ENCODE measurements at places on chromosomes 3 and 15.

DNA sequence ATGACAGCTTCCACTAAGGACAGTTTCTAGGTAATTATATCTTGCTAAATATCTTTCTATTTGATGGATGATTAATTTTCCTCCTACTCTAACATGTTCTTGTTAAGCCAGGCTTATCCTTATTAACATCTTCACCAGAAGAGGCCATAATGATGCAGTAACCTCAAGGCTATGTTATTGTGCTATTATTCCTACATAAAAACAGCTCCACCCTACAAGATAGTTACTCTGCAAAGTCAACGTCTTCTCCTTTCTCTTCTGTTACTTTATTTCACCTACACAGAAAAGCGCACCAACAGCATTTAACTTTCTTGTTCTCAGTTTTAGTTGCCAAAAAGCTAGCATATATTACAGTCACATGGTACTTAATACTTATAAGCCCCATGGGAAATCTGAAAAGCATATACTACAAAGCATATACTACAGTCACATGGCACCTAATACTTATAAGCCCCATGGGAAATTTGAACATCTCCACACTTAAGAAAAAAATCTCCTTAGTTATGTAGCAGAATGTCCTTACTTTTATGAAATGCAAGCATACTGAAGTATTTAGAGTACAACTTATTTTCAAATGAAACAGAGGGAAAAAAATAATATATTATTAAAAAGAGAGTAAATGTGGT is 13.4 kb downstream of the ADAM10 start:
- no peaks in the 10 kb centered on the region for H3K4me1 ChIP-seq
- no peak overlapping the region for H3K4me3 ChIP-seq
- DNase-seq = no peak
- H3K36me3 ChIP-seq = no peaks in the 10 kb centered on the region
- no peak overlapping the region for H3K27ac ChIP-seq
- H3K27me3 ChIP-seq = no peaks in the 10 kb centered on the region

DNA sequence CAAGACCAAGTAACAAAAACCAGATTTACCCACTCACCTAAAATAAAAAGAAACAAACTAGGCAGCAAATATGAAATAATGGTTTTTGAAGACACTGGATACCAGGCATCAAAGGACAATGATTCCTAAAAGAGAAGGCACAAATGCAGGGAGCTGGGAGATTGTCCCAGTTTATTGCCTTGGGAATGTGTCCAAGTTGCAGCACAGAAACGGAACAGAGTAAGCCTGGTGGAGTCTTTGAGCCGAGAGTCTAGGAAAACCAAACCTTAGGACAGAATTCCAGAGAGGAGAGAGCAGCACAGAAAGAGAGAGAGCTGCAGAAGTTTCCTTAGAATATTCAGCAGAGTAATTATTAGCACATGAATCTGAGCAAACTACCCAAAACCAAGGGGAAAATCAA is 7.8 kb upstream of the ARF4 start:
- H3K4me3 ChIP-seq = no peak overlapping the region
- no peaks in the 10 kb centered on the region for H3K36me3 ChIP-seq
- H3K27ac ChIP-seq = no peak overlapping the region
- H3K27me3 ChIP-seq = no peaks in the 10 kb centered on the region

GRCh38 chr3:119620899-119621298 is 23.2 kb downstream of the PLA1A start:
- H3K4me1 ChIP-seq = no peaks in the 10 kb centered on the region
- no peak overlapping the region for H3K27ac ChIP-seq
- no peak for DNase-seq
- H3K4me3 ChIP-seq = no peak overlapping the region
- no peaks in the 10 kb centered on the region for H3K36me3 ChIP-seq
- H3K27me3 ChIP-seq = no peaks in the 10 kb centered on the region

- no peak for DNase-seq
- no peaks in the 10 kb centered on the region for H3K27me3 ChIP-seq
- H3K27ac ChIP-seq = no peak overlapping the region
Observed at GRCh38 chr3:112889357-112889756, 42.7 kb upstream of the CD200R1L start.

- H3K4me1 ChIP-seq = no peaks in the 10 kb centered on the region
- no peaks in the 10 kb centered on the region for H3K27me3 ChIP-seq
- H3K27ac ChIP-seq = no peak overlapping the region
- no peak overlapping the region for H3K4me3 ChIP-seq
Observed at GRCh38 chr3:126573492-126574117, 14.9 kb upstream of the C3orf22 start.

DNA sequence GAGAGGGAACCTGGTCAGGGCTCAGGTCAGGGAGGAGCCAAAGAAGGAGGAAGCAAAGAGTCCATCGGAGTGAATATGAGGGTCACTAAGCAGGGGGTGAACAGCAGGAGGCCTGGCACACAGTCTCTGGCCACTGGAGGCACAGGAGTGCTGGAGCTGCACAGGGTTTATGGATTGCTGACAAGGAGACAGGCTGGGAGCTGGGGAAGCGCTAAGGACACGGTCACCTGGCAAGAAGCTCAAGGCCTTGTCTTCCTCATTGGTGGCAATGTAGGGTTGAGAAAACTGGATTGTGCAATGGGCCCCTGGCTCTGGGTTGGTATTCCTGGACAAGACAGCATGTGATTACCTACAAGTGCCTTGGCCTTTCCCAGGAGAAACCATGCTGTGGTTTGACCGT is 5.8 kb upstream of the CAMP start:
- H3K4me3 ChIP-seq = no peak overlapping the region
- H3K27ac ChIP-seq = no peak overlapping the region
- DNase-seq = no peak
- H3K4me1 ChIP-seq = no peaks in the 10 kb centered on the region
- H3K36me3 ChIP-seq = no peaks in the 10 kb centered on the region

DNA sequence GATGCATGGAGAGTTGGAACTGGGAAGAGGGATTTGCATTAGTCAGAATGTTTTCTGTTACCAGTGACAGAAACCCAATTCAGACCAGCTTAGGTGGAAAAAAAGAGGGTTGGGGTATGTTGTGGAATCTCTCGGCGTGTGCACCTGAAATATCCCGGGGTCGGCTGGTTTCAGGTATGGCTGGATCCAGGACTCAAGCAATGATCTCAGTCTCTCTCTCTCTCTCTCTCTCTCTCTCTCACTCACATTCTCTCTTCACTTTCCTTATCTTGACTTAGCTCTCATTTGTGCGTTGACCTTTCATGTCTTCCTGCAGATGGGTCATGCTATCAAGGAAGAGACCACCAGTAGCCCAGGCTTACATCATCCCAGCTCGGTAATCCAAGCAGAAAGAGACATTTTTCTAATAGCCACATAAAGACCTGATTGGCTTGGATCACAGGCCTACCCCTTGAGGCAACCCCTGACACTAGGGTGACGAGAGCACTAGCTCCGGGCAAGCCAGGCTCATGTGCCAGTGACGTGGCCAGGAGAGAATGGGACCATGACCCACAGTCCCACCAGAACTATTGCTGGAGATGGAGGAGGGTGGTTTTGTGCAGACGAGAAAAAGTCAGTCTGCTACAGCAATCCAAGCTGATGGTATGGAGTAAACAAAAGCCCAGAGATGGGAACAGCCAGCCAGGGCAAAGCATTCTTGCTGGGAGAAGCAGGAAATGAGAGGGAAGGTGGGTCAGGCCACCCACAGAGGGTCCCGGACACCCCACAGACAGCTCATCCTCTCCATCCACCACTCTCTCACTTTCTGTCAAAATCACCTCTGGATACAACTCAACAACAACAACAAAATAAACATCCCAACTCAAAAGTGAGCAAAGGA is 91.7 kb downstream of the CHSY1 start:
- H3K27ac ChIP-seq = no peak overlapping the region
- DNase-seq = no peak
- no peaks in the 10 kb centered on the region for H3K27me3 ChIP-seq
- no peak overlapping the region for H3K4me3 ChIP-seq
- H3K4me1 ChIP-seq = no peaks in the 10 kb centered on the region

GRCh38 chr15:68500363-68501258 is 68.6 kb upstream of the ITGA11 start:
- H3K4me1 ChIP-seq = no peaks in the 10 kb centered on the region
- no peak overlapping the region for H3K4me3 ChIP-seq
- H3K27me3 ChIP-seq = no peaks in the 10 kb centered on the region
- H3K36me3 ChIP-seq = no peaks in the 10 kb centered on the region

- DNase-seq = no peak
- H3K4me3 ChIP-seq = no peak overlapping the region
Observed at GRCh38 chr3:126537730-126538281, 13.9 kb downstream of the CHST13 start.

DNA sequence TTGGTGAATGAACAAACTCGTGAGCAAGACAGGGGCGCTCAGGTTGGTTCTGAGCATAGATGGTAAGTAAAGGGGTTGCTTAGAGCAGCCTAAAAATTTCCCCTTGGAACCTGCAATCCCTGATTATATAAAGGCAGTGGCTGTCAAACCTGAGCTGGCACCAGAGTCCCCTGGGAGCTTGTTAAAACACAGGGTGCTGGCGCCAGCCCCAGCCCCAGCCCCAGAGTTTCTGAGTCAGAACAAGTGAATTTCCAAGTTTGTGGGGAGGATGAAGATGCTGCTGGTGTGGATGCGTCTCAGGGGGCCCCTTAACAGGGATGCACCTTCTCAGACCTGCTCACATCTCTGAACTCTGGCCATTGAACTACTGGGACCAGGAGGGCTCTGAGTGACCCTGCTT is 48.2 kb downstream of the FEM1B start:
- 0 out of 2 replicates have a peak, but pooled peaks cover 1% of the 10 kb centered on the region for H3K4me1 ChIP-seq
- H3K27me3 ChIP-seq = no peaks in the 10 kb centered on the region
- H3K4me3 ChIP-seq = no peak overlapping the region
- no peak for DNase-seq
- no peaks in the 10 kb centered on the region for H3K36me3 ChIP-seq
- H3K27ac ChIP-seq = no peak overlapping the region

DNA sequence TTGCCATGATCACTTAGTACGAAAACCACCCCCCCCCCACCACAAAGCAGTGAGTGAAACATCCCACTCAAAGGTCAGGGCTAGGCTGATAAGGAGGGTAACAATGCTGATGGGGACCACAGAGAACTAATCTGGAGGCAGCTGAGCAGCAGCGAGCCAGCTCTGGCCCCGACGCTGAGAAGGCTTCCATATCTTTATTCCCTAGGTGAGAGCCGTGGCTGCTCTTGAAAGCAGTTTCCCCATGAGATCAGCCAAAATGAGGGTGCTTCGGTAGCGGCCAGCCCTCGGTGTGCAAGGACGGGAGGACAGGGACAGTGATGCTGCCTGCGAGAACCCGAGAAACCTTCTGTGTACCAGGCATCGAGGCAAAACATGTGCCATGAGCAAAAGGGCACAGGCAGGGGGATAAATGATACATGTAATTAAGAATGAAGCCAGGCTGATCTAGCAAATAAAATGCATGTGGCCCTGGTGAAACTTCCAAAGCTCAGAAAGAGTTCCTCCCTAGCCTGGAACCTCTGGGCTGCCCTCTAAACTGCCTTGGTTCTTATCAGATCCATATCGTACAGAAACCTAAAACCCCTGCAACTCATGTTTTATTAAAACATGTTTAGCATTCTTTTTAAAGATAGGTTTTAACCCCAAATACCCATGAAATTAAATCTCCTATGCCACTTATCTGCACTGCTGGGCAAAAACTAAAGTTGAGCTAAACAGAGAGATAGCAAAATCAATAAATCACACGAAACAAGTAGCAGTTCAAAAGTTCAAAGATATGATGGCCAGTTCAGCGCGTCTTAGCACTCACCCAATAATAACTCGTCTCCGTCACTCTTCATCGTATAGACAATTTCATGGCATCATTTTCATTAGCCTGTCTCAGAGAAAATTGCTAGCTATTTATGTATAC is 337.3 kb downstream of the FOXP1 start:
- no peak overlapping the region for H3K4me3 ChIP-seq
- peaks cover 8% of the 10 kb centered on the region for H3K4me1 ChIP-seq
- DNase-seq = no peak
- H3K27me3 ChIP-seq = no peaks in the 10 kb centered on the region
- no peak overlapping the region for H3K27ac ChIP-seq

DNA sequence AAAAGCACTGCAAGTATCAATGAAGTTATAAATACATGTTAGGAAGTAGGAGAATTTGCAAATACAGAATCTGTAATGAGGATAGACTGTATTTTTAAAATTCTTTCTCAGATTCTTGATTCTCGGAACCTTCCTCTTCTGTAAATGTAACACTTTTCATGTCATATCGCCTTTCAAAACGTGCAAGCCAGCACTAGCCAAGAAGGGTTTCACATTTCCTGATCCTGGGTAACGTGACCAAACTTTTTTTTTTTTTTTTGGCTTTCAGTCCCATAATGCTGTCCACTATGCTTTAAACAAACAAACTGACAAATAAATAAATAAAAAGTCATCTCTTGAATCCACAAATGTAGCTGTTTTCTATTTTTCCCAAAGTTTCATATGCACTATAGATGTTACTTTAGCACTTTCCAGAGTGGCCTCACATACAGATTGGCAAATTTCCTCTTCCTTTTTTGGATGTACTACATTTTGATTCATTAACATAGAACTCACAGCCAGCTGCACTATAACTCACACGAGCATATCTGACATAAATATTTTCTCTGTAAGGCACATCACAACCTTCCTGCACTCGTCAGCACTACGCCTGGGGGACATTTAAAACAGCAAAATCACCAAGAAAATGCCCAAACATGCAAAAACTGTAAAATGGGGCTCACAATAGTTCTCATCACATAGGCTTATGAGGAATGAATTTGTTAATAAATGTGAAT is 208.1 kb downstream of the OSBPL10 start:
- H3K4me1 ChIP-seq = no peaks in the 10 kb centered on the region
- H3K27ac ChIP-seq = no peak overlapping the region
- no peaks in the 10 kb centered on the region for H3K36me3 ChIP-seq
- no peak overlapping the region for H3K4me3 ChIP-seq
- H3K27me3 ChIP-seq = no peaks in the 10 kb centered on the region

GRCh38 chr3:33704891-33705290 is 13.2 kb downstream of the CLASP2 start:
- H3K4me3 ChIP-seq = no peak overlapping the region
- no peaks in the 10 kb centered on the region for H3K4me1 ChIP-seq
- DNase-seq = no peak
- H3K36me3 ChIP-seq = no peaks in the 10 kb centered on the region

- H3K27me3 ChIP-seq = no peaks in the 10 kb centered on the region
- no peak for DNase-seq
- H3K36me3 ChIP-seq = no peaks in the 10 kb centered on the region
- H3K4me3 ChIP-seq = no peak overlapping the region
- no peaks in the 10 kb centered on the region for H3K4me1 ChIP-seq
Observed at GRCh38 chr3:23450806-23451205, 247.7 kb downstream of the UBE2E2 start.

GRCh38 chr3:8442993-8443650 is 58.5 kb upstream of the LMCD1 start:
- no peaks in the 10 kb centered on the region for H3K27me3 ChIP-seq
- H3K4me3 ChIP-seq = no peak overlapping the region
- peaks cover 5% of the 10 kb centered on the region for H3K4me1 ChIP-seq
- no peak for DNase-seq
- H3K27ac ChIP-seq = no peak overlapping the region
- no peaks in the 10 kb centered on the region for H3K36me3 ChIP-seq

- H3K27ac ChIP-seq = no peak overlapping the region
- no peaks in the 10 kb centered on the region for H3K4me1 ChIP-seq
- peaks cover 3% of the 10 kb centered on the region for H3K36me3 ChIP-seq
- no peaks in the 10 kb centered on the region for H3K27me3 ChIP-seq
Observed at GRCh38 chr15:83016906-83017305, 5.5 kb upstream of the C15orf40 start.

GRCh38 chr15:40060236-40060961 is 21.4 kb upstream of the SRP14 start:
- H3K4me1 ChIP-seq = no peaks in the 10 kb centered on the region
- no peaks in the 10 kb centered on the region for H3K36me3 ChIP-seq
- H3K27me3 ChIP-seq = no peaks in the 10 kb centered on the region
- DNase-seq = no peak

All from iPS DF 6.9 (cell line).